ENCODE measurements at places on chromosomes 13 and 19.
A peak's percentile ranks its signal among the peaks of the same experiment; 100 is the strongest.

- DNase-seq = peak; percentile 67
Observed at GRCh38 chr19:55437410-55437809, 5.7 kb downstream of the SHISA7 start.

- DNase-seq = no peak
Observed at GRCh38 chr13:40812724-40813445, 23.5 kb downstream of the SLC25A15 start.

DNA sequence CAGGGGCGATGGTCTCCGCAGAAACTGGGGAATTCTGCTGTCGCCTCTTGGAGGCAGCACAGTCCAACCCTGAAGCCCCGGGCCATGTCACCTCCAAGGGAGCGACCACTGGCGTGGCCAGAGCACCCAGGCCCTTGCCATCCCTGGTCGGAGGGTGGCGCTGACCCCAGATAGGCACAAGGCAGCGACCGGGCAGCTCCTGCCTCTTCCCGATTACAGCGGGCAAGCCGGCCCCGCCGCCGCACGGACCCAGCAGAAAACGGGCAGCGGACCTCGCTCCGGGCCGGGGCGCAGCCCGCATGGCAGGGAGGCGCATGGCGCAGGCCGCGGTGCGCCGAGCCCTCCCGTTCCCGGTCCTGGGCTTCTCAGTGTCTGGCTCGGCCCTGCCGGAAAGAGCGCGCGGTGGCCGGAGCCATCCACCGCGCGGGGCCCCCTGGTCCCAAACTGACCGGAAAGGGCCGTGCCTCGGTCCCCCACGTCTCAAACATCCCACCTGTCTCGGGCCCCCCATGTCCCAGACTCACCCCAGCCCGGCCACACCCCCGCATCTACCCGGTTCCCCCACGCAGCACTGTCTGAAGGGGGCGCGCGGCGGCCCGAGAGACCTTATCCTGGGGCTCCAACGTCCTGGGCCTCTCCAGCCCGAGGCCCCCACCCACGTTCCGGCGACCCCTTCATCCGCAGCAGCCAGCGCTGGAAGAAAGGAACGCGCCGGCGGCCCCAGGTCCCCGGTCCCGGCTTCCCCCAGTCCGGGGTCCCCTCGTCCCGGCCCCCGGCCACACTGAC is 727 bp downstream of the CERS1 start:
- peak; percentile 64 for DNase-seq

DNA sequence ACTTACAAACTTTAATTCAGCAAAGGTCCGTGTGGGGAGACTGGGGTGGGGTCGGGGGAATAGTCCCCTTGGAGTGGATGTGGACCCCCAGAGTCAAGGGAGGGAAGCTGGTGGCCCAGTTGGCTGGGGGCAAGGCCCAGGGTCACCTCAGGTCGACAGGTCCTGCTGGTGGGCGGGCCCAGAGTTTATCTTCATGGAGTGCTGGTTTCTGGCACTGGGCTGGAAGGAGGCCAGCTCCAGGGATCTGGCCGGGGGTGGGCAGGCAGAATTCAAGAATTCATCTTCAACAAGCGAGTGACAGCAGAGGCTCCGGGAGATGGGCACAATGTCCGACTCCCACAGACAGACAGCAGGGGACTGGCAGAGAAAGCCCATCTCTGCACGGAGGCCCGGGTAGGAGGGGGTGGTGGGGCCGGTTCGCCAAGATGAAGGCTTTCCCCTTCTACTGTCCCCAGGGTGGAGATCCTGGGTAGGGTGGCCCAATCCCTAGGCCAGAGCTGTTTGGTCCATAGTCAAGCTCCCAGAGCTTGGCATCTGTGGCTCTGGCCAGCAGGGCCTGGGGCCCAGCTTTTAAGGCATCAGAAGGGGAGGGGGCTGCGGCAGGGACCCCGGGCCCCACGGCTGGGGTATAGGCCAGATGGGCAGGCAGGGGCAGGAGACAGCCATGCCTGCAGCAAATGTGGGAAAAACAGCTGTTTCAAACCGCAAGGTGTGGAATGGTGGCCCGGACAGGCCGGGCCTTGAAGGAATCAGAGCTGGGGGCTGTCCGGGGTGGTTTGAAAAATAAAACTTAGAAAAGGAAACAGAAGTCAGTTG is 622 bp upstream of the FDX2 start:
- no peak for DNase-seq

- peak; percentile 93 for DNase-seq
Observed at GRCh38 chr19:45444318-45445041, 20.8 kb upstream of the ERCC1 start.

DNA sequence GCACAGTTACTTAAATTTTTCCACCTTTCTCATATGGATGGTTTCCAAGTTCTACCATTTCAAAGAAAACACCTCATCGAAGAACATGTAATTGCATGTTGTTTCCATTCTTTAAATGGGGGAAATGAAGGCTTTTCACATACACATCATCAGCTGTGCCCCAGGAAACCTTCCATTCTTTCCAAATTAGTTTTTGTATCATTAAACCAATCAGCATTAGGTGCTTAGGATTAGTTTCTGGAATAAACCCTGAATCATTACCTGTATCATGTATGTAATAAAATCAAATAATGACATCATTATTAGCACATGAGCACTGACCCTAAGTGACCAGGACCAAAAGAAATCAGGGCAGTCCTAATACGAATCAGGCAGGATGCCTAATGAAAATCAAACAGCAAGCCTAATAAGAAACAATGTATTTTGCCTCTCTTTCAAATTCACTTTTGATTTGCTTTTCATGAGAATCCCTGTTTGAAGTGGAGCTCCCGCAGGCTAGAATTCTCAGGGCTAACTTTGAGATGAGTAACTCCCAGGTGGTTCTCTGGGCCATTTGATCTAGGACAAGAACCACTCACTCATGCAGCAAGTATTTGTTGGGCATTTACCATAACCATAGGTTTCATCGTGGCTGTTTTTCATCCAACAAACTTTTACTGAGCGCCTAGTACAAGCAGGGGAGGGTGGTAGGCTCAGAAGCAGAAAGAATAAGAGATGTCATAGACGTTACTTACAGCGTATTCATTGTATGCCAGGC is 89.2 kb downstream of the MZT1 start:
- no peak for DNase-seq

GRCh38 chr13:90732049-90732448 is 615.4 kb upstream of the MIR17HG start:
- DNase-seq = no peak

DNA sequence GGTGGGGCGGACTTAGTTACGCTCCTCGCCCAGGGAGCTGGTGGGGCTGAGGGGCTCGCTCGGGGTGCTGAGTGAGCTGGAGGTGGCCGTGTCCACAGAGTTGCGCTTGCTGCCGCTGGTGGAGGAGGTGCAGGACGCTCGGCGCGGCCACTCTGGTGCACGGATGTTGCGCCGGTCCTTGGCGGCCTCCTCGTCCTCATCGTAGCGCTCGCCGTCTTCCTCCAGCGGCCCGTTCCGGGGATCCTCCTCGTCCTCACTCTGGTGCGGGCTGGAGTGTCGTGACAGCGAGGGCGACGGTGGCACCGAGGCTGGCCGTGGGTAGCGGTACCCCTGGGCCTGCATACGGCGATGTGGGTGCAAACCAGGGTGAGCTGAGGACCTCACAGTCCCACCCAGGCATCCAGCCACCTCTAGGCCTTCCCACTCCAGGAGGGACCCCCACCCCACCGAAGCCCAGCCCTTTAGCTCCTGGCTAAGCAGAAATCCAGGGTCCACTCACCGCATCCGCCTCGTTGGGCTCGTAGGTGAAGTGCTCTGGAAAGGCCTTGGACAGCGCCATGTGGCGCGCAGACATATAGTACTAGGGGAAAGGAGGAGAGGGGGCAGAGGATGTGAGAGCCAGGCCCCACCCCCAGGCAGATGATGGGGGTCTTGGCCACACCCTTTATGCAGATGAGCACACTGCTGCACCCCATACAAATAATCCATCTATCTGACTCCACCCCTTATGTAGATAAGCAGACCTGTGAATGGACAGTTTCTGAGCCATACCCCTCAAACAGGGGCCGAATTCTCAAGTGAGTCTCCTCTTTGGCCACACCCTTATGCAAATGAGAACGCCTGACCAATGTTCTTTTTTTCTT is 4.4 kb downstream of the FTL start:
- peak; percentile 30 for DNase-seq

DNA sequence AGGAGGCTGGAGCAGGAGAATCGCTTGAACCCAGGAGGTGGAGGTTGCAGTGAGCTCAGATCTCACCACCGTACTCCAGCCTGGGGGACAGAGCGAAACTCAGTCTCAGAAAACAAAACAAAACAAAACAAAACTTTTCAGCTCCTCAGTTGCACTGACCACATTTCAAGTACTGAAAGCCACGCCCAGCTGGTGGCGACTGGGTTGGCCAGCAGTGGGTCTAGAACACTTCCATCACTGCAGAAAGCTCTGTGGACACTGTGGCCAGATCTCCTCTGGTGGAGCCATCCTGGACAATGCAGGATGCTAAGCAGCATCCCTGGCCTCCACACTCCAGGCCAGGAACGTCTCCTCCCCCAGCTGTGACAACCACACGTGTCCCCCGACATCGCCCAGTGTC is 21.1 kb downstream of the TLE2 start:
- DNase-seq = no peak

DNA sequence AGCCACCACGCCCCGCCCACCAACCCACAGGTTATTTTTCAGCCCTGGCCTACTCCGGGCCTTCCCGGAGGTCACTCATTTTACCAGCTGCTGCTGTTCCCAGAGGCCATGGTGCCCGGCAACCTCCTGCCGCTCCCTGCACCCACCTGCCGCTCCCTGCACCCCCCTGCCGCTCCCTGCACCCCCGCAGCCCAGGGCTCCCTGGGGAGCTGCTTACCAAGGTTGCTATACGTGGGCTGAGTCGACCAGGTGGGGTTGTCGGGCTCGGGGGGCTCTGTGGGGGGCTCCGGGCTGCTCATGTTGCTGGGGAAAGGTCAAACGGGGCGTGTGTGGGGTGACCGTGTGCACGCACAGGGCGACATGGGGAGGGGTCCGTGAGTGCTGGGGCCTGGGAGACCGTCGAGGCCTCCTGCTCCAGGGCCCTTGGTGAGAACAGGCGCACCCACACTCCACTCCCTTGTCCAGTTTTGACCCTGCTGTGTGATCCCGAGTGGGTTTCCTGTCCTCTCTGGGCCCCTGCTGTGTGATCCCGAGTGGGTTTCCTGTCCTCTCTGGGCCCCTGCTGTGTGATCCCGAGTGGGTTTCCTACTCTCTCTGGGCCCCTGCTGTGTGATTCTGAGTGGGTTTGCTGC is 1.2 kb downstream of the PEAK3 start:
- no peak for DNase-seq

DNA sequence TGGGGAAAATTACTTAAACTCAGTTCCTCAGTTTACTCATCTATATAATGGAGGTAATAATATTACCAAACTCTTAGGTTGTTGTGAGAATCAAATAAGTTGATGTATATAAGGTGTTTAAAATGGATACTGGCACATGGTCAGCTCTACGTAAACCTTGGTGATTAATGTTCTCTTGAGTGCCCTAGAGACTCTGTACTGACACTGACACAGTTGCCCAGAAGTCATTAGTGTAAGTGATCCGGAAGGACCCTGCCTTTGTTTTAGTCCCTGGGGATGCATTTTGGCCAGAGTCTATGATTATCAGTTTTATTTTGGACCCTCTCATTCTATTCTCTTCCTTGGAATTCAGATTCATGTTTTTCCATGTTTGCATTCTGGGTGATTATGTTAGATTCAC is 31.9 kb downstream of the CHST8 start:
- no peak for DNase-seq

- DNase-seq = peak; percentile 68
Observed at GRCh38 chr19:18322318-18322758, 538 bp downstream of the LSM4 start.

GRCh38 chr13:34345258-34345965 is 527.5 kb downstream of the RFC3 start:
- no peak for DNase-seq

DNA sequence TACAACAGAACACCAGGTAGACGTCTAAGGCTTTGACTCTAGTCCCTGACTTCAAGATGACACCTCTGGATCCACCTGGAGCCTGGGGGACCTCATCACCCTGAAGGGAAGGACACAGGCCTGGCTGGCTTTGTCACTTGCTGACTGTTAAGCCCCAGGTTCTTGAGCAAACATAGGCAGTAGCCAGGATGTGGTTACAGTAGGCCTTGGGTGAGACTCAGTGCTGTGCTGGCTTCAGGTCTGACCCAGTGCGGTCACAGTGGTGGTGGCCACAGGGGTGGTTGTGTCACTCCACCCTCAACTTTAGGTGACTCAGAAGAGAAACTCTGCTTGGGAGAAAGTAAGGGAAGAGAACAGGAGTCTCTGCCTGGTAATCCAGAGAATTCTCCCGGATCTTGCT is 497.8 kb downstream of the UQCRFS1 start:
- no peak for DNase-seq

GRCh38 chr13:31625115-31625514 is 114.2 kb upstream of the RXFP2 start:
- DNase-seq = no peak

DNA sequence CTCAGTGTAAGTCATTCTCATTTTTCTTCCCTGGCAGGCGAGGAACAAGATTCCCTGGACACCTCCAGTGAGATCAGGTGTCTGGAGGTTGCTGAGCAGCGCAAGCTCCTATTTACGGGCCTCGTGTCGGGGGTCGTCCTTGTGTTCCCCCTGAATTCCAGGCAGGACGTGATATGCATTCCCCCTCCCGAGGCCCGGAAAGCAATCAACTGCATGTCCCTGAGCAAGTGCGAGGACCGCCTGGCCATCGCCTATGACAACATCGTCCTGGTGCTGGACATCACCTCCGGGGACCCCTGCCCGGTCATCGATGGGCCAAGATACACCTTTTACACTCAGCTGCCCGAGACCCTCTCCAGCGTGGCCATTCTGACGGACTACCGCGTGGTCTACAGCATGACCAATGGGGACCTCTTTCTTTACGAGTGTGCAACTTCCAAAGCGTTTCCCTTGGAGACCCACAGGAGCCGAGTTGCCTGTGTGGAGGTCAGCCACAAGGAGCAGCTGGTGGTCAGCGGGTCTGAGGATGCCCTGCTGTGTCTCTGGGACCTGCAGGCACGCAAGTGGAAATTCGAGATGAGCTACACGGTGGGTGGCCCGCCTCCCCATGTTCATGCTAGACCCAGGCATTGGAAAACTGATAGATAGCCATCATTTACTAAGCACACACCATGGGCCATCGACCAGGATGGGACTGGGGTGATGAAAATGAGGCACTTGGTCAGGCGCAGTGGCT is 21.5 kb upstream of the SIN3B start:
- no peak for DNase-seq

DNA sequence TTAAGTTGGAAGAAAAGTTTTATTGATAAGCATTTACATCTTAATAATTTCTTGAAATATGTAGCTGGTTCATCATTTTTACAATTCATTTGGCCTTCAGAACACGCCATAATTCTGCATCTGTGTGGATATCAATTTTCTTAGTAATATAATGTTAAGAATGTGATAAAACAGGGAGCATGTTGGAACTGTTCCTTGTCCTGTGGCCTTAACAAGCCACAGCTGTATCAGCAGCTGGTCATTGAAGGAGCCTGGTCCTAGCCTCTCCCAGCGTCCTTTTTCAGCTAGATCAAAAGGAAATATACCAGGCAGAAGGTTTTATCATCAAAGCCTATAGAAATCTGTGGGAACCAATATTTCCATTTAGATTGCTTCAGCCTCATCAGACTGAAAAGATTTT is 421.8 kb downstream of the SPRY2 start:
- DNase-seq = no peak
